SW 1271 (cell line): ENCODE measurements at places on chromosomes 16 and 17.

DNA sequence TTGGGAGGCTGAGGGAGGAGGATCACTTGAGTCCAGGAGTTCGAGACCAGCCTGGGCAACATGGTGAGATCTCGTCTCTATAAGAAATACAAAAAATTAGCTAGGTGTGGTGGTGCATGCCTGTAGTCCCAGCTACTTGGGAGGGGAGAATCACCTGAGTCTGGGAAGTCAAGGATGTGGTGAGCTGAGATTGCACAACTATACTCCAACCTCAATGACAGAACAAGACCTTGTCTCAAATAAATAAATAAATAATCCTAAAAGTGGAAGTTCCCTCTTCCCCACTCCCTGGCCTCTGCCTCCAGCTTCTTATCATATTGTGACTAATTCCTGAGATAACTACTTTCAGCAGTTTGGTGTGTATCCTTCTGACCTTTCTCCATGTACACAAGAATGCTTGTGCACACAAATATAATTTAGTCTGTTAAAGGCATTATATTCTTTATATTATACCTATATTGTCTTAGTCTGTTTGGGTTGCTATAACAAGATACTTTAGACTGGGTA lies 23.5 kb upstream of the DNAJA2 start:
- no peak for DNase-seq

DNA sequence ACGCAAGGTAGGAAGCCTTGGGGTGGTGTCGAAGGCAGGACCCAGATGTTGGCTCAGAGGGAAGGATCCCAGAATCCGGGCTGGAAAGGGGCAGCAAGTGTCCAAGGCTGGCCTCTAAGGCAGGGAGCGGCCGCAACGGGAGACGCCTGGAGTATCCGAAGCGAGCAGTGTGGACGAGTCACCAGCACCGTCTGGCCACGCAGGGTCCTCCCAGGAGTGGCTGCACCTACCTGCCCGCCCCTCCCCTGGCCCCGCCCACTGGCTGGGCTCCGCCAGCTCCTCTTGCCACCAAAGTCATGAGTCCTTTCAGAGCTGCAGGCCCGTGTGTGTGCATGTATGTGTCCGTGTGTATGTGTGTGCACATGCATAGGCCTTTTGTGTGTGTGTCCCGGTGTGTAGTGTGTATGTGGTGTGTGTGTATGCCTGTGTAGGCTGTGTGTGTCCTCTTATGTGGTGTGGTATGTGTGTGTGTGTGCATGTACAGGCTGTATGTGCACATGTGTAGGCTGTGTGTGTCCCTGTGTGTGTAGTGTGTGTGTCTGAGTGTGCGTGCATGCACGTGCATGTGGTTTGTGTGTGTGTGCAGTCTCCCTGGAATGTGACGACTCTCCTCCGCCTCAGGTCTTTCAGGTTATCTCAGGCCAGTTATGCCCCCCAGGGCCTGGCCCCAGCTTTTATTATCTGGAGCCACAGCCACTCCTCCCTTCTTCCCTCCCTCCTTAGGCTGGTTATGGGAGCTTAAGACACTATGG lies at the start of gene PRSS8:
Gene PRSS8, minus strand, starts transcription at position 193 of the 752 bp plus-strand sequence. CDS start 229 bp downstream, outside the sequence.
- no peak for DNase-seq

- no peak for DNase-seq
These were observed 106.8 kb downstream of the BRIP1 start for GRCh38 chr17:61756561-61756960.

GRCh38 chr16:88539261-88539651 lies 30.9 kb upstream of the ZC3H18 start:
- DNase-seq: no peak

DNA sequence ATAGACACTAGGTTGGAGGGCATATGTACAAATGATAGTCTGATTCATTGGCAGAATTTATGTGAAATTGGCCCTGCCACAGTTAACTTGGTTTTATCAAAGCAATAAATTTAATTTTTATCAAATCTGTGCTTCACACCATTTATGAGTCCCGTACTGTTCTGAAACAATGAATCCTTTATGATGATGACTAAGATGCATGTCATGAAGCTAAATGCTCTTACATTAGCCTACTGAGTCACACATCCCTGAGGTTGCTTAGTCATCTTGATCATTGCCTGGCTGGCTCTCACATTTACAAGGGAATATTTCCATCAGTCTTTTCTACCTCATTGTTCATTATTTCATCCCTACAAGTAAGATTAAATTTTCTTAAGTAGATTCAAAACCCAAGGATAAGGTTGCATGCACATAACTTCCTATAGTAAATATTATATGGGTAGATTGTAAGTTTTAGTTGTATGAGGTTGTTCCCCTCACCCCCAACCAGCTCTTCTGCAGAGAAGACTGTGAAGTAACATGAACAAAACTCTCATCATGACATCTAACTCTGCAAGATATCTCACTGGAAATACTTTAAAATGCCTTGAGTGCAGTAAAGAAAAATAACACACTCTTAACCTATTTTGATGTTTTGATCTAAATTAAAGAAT lies 170.7 kb downstream of the CYB561 start:
- DNase-seq: peak; percentile 97

DNA sequence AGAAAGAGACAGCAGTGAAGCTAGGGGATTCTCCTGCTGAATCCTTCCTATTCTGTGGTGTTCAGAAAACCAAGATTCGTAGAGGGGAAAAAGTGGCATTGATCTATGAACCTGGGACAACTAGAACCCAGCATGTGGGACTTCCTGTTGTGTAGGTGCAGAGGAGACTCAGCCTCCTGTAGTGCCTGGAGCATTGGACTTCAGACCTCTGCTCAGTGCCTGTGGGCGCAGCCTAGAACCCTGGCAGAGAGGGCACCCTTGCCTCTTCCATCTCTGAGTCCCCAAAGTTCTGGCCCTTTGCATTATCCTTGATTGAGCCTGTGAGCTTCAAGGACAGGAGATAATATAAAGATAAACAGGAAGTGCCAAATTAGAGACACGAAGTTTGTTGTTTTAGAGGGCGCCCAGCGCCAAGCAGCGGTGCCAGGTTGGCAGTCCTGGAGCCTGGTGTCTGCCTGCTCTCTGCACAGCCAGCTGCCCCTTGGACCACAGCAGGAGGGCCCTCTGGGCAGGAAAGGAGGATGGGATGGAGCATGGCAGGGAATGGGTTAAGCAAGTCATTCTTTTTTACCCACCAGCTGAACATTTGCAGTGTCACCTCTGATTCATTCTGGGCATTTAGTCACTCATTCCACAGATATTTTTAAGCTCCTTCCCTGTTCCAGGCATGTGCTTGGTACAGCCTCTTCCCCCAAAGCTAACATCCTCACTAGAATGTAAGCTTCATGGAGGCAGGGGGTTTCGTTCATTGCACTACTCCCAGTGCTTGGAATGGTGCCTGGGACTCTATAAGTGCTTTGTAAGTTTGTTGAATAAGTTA lies 11.9 kb upstream of the SP6 start:
- peak; percentile 68 for DNase-seq

DNA sequence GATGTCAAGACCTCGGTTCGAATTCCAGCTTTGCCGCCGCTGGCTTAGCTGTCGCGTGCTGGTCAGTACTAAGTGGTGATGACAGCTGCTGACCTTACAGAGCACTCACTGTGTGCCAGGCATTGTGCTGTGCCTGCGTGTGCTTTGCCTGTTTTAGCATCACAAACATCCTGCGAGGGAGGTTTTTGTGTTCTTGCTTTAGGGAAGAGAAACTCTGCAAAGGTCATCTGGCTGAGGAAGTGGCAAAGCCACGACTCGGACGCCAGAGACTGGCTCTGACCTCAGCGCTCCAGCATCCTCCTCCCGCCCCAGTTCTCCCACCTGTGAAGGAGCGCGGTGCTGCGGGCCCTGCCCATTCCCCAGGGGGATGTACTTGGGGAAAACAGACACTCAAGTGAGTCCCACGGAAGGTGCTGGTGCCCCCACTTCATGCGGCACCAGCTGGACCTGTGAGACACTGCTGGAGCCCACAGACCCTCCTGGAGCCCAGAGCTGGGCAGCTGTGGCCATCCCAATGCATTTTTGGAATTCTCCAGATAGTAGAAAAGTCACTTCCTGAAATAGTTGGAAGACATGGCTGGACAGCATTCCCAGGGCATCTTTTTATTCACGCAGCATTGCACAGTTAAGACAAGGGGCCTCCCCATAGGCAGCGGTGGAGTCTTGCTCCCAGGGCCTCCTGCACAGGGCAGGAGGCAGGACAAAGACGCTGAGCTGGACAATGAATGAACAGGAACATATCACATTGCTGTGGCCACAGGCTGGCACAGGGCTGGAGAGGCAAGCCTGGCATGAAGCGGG lies 20.0 kb upstream of the HERPUD1 start:
- no peak for DNase-seq

GRCh38 chr17:63439687-63440086 lies 6.4 kb downstream of the CYB561 start:
- DNase-seq: no peak

DNA sequence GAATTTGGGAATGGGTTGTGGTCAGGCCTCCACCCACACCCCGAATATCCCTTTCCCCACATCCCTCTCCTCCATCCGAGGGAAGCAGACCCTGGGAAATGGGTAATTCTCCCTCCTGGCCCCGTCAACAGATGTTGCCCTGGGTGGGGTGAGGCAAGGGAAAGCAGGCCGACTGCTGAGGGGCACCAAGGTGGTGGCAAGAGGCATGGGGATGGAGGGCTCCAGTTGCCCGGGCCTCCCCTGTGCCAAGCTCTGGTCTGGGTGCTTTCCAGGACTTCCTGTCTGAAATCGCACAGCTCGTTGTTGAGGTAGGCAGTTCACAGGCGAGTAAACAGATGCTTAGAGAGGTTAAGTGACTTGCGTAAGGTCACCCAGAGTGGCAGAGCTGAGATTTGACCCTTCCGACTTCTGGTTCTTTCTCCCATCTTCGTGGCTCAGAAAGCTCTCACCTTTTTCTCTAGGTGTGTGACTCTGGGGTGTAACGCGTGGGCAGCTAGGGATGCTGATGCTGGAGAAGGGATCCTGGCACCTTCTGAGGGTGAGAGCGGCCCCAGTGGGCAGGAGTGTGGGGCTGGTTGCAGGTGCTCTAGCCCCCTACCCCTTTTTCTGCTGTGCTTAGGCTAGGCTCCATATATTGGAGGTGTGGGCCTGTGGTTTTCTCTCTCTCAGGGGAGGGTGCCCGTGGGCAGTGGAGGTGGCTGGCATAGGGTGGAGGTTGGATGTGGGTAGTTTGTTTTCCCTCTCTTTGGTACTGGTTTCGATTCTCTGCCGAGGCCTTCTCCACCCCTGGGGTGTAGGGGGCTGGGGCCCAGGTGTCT lies 17.2 kb downstream of the RARA start:
- DNase-seq: no peak

GRCh38 chr17:16511593-16511992 lies 19.6 kb upstream of the LRRC75A start:
- DNase-seq: no peak

GRCh38 chr17:28723159-28723835 lies 2.7 kb downstream of the TLCD1 start:
- DNase-seq: no peak

- DNase-seq: no peak
These were observed 190.6 kb upstream of the TBX2 start for GRCh38 chr17:61209106-61209439.

- DNase-seq: peak; percentile 45
These were observed 12.7 kb upstream of the FAM20A start for GRCh38 chr17:68613739-68614298.
